HAP-1 (cell line): ENCODE measurements at places on chromosomes 5 and 9.
A peak's percentile ranks its signal among the peaks of the same experiment; 100 is the strongest.

- DNase-seq, result no peak
These were observed 214.4 kb downstream of the NXNL2 start for GRCh38 chr9:88749420-88749819.

- DNase-seq, result no peak
These were observed 21.6 kb downstream of the BHMT start for GRCh38 chr5:79133121-79133656.

DNA sequence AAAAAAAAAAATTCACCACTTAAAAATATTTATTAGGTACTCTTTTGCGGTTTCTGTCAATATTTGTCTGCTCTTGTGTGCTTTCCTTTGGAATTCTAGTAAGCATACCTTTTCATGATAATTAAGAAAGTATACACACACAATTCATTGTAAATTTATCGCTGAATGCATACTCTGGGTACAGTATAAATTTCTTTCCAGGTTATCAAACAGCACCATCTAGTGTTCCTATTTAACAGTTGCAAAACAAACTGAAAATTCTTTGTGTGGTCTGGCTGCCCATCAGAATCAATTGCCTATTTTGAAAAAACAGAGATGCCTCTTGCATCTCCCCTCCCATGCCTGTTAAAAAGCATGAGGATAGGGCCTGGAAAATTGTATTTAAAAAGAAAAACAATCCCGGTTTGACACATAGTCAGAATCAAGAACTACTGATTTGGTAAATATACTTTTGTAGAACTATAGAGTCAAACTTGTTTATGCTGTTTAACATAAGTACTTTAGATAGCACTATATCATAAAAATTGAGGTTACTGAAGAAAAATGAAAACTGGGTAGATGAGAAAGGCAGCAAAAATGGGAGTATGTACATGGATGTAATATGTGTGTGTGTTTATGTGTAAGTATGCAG lies 16.2 kb downstream of the PGGT1B start:
- no peak for DNase-seq

- no peak for DNase-seq
These were observed 18.2 kb upstream of the MGAT1 start for GRCh38 chr5:180820788-180821321.

- no peak for DNase-seq
These were observed 93.9 kb downstream of the SLC25A46 start for GRCh38 chr5:110832683-110833082.

GRCh38 chr5:124704594-124705284 lies 41.7 kb downstream of the ZNF608 start:
- peak; percentile 24 for DNase-seq

DNA sequence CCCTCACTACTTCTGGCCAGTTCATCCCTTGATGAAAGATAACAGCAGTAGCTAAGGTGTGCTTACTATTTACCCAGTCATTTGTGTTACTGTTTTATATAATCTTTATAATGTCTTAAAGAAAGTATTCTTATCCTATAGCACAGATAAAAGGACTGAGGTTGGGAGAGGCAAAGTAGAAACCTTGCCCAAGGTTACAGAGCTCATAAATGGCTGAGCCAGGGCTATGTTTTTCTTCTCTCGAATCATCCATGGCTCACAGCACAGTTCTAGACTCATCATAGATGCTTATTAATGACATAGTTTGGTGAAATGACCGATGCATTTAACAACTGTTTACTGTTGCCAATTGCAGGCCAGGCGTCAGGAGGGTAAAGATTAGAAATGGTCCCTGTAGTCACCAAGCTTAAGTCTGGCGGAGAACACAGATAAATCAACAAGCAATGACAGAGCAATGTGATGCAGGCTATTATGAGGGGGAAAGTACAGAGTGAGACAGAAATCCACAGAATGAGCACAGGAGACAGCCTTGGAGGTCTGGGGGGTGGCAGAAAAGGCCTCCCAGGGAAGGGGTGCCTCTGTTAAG lies 65.6 kb upstream of the ZNF622 start:
- DNase-seq, result no peak

GRCh38 chr9:130746434-130747212 lies 53.0 kb downstream of the EXOSC2 start:
- no peak for DNase-seq

DNA sequence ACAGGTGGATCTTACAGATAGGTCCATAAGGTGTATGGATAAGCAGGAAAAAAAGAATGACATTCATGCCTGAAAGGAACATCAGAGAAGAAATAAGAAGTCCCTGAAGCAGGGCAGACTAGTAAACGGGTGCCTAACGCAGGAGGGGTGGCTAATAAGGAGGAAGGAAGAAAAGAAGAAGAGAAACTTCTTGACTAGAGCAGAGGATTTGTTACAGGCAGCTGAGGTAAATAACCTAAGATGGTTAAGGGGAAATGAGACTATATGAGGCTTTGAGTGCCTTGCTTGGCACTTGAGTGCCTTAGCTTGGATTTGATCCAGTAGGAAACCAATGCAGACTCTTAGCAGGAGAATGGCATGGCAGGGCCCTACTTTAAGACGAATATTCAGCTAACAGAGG lies 313.5 kb upstream of the PDE4D start:
- DNase-seq, result no peak

- DNase-seq, result peak; percentile 62
These were observed 151.8 kb upstream of the RAD23B start for GRCh38 chr9:107131108-107131799.

DNA sequence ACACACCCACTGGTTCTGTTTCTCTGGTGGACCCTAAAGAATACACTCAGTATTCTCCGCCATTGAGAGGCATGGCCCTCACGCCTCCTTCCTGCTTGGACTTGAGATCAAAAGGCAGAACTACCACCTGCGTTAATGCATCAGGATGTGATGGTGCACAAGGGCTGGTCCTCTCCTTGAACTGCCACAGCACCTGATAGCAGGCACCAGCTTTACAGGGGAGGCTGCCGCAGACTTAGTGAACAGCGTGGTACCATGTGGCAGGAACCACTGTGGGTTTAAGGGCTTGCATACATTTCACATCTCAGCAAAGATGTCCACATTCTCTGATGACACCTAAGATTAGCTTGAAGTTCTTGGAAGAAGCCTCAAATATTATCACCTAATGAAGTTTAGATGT lies 208.7 kb downstream of the GADD45G start:
- no peak for DNase-seq

GRCh38 chr5:10145923-10146401 lies 103.7 kb downstream of the ATPSCKMT start:
- DNase-seq, result no peak

DNA sequence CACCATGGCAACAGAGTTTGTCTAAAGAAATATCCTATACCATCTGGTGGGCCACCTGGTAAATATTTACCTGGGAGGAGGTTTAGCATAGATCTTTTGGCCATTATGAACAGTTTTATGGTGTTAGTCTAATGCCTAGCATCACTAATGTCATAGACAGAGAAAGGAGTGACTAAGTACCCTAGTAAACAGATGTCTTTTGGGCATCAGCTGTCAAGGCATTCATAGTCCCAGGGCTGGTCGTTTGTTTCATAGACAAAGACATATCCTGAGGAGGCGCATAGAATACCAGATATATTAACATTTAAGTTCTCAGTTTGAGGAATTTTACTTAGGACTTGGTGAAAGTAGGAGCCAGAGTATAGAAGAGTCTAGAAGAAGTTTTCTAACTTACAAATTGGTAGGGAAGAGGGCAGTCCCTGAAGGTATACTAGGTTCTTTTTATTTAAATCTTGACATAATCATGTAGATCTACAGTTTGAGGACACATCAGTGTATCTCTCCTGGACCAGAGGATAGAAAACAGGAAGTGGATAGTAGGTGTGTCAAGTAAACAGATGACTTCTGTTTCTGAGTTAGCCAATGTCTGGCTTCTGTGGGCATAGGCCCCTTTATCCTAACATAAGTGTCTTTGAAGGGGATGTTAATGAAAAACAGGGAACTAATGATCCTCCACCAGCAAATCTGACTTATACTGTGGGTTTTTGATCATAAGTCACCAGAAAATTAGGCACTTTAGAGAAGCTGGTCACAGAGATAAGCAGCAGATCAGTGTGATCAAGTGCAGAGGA lies 105.0 kb upstream of the PRSS3 start:
- no peak for DNase-seq

DNA sequence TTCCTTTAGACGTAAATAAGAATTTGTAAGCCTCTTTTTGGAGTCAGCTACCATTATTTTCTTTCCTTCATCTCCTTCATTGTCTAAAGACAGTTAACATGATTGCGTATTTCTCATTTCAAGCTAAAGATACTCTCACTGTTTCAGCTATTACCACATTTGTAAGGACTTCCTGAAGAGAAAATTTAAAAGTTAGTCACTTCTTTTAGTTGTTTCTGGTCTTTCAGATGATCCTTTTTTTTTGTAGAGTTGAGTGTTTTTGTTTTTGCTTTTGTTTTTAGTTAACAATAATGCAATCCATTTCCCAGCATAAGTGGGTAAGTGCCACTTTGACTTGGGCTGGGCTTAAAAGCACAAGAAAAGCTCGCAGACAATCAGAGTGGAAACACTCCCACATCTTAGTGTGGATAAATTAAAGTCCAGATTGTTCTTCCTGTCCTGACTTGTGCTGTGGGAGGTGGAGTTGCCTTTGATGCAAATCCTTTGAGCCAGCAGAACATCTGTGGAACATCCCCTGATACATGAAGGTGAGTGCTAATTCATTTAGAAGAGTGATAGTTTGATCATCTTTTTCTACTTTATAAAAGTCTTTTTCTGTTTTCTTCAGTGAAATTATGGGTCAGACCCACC lies 2.0 kb downstream of the IL31RA start:
- no peak for DNase-seq

DNA sequence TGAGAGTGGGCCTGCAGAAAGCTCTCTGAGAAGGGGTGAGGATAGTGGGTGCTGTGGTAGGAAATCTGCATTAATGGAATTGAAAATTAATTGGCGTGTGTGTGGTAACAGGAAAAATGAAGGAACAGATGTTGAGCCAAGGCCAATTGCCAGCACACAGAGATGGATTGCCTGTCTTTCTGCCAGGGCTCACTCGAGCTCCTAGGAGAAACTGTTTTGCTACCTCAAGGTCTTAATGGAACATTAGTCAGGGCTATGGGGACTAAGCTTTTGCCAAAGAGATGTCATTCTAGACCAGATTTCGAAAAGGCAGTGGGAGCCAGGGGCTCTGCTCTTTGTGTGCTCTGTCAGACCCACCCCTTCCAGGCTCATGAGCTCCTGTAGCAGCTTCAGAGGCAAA lies 124.0 kb upstream of the EFNA5 start:
- no peak for DNase-seq

DNA sequence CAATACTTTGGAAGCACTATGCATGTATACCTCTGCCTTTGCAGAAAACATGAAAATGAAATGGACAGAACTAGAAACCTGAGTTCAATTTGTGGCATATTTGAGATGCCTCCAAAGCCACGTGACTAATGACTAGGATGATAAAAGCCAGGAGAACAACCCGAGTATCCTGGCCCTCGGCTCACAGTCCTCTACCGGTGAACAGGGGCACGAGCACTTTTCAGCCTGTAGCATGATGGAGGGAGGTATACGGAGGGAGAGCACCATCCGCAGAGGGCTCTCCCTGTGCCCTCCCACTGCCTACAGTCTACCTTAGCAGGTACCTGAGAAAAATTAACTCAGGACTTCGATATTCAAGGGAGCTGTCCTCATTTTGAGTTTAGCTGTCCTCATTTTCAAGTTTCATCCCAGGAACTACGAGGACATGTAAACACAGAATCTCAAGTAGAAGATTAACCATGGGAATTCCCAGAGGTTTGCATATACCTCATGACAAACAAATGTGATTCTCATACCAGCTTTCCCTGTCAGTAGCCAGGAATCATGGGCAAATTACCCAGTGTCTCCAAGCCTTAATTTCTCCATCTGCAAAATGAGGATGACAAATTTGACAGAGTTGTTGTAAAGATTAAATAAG lies 249.3 kb downstream of the DNAH5 start:
- DNase-seq, result no peak

GRCh38 chr5:103373597-103374472 lies 115.3 kb downstream of the MACIR start:
- DNase-seq, result no peak

DNA sequence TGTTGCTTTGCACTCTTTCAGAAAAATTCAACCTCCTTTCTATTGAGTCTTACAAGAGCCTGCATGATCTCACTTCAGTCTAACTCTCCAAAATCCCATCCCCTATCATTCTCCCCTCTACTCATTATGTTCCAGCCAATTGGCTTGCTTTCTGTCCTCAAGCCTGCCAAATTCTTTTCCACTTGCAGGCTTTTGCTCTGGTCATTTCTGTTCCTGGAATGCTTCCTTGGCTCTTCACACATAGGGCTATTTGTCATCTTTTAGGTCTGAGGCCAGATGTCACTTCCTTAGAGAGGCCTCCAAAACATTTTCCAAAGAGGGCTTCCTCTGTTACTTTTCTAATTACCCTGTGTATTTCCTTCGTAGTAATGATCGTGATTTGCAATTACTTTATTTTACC lies 11.8 kb upstream of the CHD1 start:
- no peak for DNase-seq

GRCh38 chr5:141783005-141783946 lies 94.9 kb downstream of the PCDH1 start:
- no peak for DNase-seq

GRCh38 chr5:107820429-107820828 lies 149.7 kb upstream of the EFNA5 start:
- DNase-seq, result no peak

DNA sequence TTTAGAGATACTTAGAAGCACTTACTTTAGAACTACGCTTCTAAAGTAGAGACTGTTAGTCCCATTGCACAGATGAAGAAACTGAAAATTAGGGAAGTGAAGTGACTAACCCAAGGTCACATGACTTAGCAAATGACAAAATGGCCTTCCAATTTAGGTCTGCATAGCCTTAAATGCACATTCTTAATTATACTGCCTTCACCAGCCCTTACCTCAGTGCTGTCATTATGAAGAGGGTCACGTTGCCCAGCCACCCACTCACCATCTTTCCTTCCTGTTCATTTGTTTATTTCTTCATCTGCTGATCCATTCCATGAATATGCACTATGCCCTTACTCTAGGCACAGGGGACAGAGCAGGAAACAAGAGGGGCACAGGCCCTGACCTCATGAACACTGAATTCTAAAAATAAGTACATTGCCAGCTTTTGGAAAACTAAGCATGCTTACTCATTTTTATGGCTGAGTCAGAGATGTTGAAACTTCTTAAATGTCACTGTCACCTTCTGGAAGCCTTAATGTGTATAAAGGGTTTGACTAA lies 8.6 kb downstream of the HAVCR2 start:
- no peak for DNase-seq

GRCh38 chr9:86324308-86324707 lies 29.9 kb downstream of the TUT7 start:
- no peak for DNase-seq

GRCh38 chr5:134370311-134370870 lies 978 bp upstream of the UBE2B start:
- DNase-seq, result no peak

DNA sequence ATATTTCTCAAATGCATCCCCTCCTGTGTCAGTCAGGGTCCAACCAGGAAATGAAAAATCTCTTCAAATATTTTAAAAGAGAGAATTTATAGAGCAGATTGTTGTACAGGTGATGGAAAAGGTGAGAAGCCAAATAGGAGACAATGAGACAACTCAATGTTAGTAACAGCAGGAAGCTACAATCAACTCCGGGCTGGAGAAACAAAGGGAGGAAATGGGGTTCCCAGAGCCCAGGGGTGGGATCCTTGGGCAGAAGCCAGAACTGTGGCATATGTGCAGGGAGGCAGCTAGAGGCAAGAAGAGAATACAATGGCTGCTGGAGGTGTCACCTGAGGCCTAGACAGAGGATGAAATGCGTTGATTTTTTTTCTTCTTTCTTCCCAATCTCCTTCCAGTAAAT lies 361.8 kb upstream of the ACTBL2 start:
- DNase-seq, result no peak
